H9 (cell line): ENCODE measurements at places on chromosomes 7 and 10. TPM values are rescaled to one million over a fixed set of nuclear protein-coding genes. Genes with fewer than 3 reads are reported as not detected.
A peak's percentile ranks its signal among the peaks of the same experiment; 100 is the strongest.

CFAP69 gene
- total RNA-seq, result 2.5 and 2.9 TPM in 2 replicates

DNA sequence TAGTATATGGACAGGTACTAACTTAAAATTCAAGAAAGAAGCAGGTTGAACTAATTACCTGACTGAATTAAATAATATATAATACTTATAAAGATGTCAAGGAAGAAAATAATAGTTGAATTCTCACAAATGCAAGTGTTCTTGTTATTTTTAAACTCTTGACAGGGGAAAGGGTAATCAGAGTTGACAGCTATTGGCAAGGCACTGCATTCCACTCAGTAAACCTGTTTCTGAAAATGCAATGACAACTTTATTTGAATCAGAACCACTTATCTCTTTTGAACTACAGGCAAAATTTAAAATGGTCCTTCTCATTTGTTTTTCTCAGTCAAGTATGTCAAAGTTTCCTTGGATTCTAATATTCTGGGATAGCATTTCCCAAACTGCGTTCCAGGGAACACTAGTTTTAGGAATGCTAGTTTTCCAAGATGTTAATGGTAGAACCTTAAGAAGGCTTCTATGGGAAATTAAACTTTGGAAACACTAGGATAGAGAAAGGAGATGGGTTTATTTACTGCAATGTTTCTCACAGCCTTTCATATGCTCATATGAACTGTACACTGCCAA, 103.7 kb upstream of the LRRN3 start:
- no peak for DNase-seq
- H3K27ac ChIP-seq, result no peak overlapping the region
- no peaks in the 10 kb centered on the region for H3K36me3 ChIP-seq
- H3K27me3 ChIP-seq, result no peaks in the 10 kb centered on the region
- no peak overlapping the region for H3K4me3 ChIP-seq

DNA sequence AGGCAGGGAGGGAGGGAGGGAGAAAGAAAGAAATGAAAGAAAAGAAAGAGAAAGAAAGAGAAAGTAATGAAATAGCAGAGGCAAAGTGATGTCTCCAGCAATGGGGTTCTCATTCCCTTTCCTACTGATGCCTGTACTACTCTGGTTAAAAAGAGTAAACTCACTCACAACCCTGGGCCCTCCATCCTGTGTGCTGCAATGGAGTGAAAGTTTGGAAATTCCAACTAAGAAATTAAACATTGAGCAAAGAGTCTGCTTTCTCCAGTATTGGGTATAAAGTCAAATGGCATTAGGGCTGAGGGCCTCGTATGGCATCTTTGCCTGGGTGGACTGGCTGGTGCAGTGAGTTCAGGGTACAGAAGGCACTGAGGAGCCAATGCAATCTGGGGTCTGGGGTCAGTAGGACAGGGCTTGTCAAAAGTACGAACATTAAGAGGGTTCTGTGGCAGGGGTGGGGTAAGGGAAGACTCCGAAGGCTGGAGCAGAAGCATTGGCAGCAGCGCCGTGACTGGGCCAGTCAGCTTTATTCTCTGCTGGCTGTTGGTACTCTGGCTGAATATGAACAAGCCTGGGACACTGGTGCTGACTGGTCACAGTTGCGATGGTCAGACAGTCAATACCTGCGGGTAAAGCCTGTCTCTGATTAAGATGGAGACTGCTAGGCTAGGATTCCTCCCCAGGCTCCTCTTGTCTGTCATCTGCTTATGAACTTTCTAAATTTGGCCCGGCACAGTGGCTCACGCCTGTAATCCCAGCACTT, 24.1 kb upstream of the TNS3 start:
- no peak overlapping the region for H3K27ac ChIP-seq
- no peak for DNase-seq
- no peaks in the 10 kb centered on the region; the same call in 1 of the 2 replicates for H3K4me1 ChIP-seq
- H3K4me3 ChIP-seq, result no peak overlapping the region
- H3K36me3 ChIP-seq, result no peaks in the 10 kb centered on the region

DNA sequence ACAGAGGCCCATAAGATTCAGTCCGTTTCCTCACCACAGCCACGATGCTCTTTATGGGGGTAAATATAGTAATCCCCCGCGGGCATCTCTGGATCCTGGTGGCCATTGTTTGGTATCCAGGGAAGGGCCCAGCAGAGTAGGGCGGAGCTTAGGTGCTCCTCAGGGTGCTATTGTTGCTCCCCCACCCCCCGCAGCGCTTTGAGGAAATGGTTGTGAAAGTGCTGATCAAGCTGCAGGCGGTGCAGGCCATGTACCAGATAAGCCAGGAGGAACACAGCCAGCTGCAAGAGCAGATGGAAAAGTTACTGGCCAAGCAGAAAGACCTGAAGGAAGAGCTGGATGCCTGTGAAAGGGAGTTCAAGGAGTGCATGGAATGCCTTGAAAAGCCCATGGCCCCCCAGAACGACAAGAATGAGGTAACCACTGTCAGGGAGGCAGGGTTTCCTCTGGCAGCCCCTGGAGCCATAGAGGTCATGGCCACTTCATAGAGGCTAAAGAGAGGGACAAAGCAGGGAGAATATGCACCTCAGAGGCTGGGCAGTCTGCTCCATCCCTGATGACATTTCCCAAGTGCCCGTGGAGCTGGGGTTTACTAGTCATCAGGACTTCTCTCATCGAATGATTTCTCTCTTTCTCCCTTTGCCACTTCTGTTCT, 17.6 kb upstream of the FLNC start:
- H3K36me3 ChIP-seq, result peaks cover 33% of the 10 kb centered on the region
- H3K27me3 ChIP-seq, result no peaks in the 10 kb centered on the region
- DNase-seq, result no peak
- no peak overlapping the region for H3K27ac ChIP-seq
- H3K4me1 ChIP-seq, result 0 out of 2 replicates have a peak, but pooled peaks cover 3% of the 10 kb centered on the region

CALHM1 gene
- 0.07 and 0.13 TPM in 2 replicates for total RNA-seq

DNA sequence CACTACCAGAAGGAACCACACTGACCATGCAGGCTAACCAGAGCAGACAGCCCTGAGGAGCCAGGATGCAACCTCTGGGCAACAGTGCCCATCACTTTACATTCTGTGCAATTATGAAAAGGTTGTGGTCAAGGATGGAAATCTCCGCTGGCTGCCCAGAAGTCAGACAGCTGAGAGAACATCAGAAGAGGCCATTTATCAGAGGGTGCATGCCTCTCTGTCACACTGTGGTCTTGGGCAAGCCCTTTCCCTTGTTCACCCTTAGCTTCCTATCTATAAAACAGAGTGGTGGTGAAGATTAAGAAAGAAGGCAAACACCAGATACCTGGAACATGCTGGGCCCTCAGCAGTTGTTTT, 120.7 kb upstream of the GDF10 start:
- no peak overlapping the region for H3K4me3 ChIP-seq
- H3K4me1 ChIP-seq, result no peaks in the 10 kb centered on the region; the same call in 1 of the 2 replicates
- no peak for DNase-seq
- no peaks in the 10 kb centered on the region for H3K27me3 ChIP-seq

GRCh38 chr10:107924458-107924857, 760.0 kb upstream of the SORCS1 start:
- H3K4me1 ChIP-seq, result no peaks in the 10 kb centered on the region
- no peaks in the 10 kb centered on the region for H3K27me3 ChIP-seq
- H3K27ac ChIP-seq, result no peak overlapping the region

GRCh38 chr7:16847381-16847860, 34.4 kb downstream of the AGR3 start:
- DNase-seq, result no peak
- H3K27ac ChIP-seq, result no peak overlapping the region
- no peaks in the 10 kb centered on the region for H3K4me1 ChIP-seq
- H3K27me3 ChIP-seq, result no peaks in the 10 kb centered on the region; the same call in 1 of the 2 replicates

- no peaks in the 10 kb centered on the region for H3K36me3 ChIP-seq
- H3K4me3 ChIP-seq, result peak overlapping the region; percentile 44; the same call in 1 of the 3 replicates
- DNase-seq, result peak; percentile 83
- no peaks in the 10 kb centered on the region; the same call in 1 of the 2 replicates for H3K27me3 ChIP-seq
- no peak overlapping the region for H3K27ac ChIP-seq
Measured at GRCh38 chr7:131945313-131945911, 389.0 kb upstream of the PODXL start.

DNA sequence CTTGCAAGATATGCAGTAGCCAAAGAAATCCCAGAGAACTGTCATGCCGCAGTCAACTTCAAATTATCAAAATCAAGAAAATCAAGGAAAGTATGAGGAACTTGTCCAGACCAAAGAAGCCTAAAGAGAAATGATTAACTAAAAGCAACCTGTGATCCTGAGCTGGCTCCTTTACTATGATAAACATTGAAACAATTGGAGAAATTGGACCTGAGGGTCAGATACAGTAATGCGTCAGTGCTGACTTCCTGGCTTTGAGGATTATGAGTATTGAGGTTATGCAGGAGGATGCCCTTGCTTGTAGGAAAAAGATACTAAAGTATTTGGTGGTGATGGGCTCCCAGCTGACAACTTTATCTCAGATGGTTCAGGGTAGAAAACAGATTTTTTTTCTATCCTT, 324.7 kb upstream of the AKR1E2 start:
- no peaks in the 10 kb centered on the region for H3K27me3 ChIP-seq
- H3K4me3 ChIP-seq, result no peak overlapping the region

RBP4 gene
- total RNA-seq, result not detected in 2 replicates

- H3K4me3 ChIP-seq, result peak overlapping the region; percentile 59
- H3K27ac ChIP-seq, result no peak overlapping the region
- DNase-seq, result peak; percentile 50
Measured at GRCh38 chr7:157014635-157015555, 4.4 kb upstream of the MNX1 start.

- peaks cover 3% of the 10 kb centered on the region; the same call in 1 of the 2 replicates for H3K4me1 ChIP-seq
- no peaks in the 10 kb centered on the region for H3K36me3 ChIP-seq
- H3K4me3 ChIP-seq, result no peak overlapping the region
- no peak overlapping the region for H3K27ac ChIP-seq
Measured at GRCh38 chr7:77247206-77247850, 47.7 kb upstream of the FGL2 start.

DNA sequence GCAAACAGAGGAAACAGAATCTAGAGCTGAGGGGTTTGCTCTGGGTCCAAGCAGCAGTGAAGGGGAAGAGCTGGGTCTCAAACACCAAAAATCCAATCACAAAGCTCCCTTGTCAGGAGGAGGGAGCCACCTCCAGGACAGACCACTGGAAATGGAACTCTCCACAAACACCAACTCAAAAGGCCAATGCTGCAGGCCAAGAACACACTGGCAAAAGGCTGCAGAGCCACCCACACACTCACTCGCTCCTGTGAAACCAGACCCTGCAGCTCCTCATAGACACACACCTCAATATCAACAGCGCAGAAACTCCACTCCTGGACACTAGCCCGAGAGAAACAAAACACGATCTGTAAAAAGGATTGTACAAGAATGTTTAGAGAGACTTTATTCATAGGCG, 213.5 kb downstream of the PTPRN2 start:
- H3K36me3 ChIP-seq, result peaks cover 1% of the 10 kb centered on the region; the same call in 1 of the 3 replicates
- DNase-seq, result no peak
- no peak overlapping the region for H3K27ac ChIP-seq
- no peaks in the 10 kb centered on the region for H3K4me1 ChIP-seq
- no peak overlapping the region for H3K4me3 ChIP-seq
- no peaks in the 10 kb centered on the region for H3K27me3 ChIP-seq

PURB gene
- total RNA-seq, result 20.5 and 21.3 TPM in 2 replicates

- H3K27ac ChIP-seq, result no peak overlapping the region
- H3K36me3 ChIP-seq, result no peaks in the 10 kb centered on the region
- no peak overlapping the region for H3K4me3 ChIP-seq
- DNase-seq, result no peak
- H3K4me1 ChIP-seq, result 0 out of 2 replicates have a peak, but pooled peaks cover 2% of the 10 kb centered on the region
Measured at GRCh38 chr10:12730809-12731519, 270.5 kb downstream of the CCDC3 start.

ADAM12 gene
- 0.24 and 0.35 TPM in 2 replicates for total RNA-seq

GRCh38 chr7:82109288-82109687, 334.3 kb downstream of the CACNA2D1 start:
- no peaks in the 10 kb centered on the region; the same call in 1 of the 2 replicates for H3K4me1 ChIP-seq
- no peak for DNase-seq
- no peaks in the 10 kb centered on the region for H3K27me3 ChIP-seq
- H3K36me3 ChIP-seq, result no peaks in the 10 kb centered on the region
- no peak overlapping the region for H3K4me3 ChIP-seq

DNA sequence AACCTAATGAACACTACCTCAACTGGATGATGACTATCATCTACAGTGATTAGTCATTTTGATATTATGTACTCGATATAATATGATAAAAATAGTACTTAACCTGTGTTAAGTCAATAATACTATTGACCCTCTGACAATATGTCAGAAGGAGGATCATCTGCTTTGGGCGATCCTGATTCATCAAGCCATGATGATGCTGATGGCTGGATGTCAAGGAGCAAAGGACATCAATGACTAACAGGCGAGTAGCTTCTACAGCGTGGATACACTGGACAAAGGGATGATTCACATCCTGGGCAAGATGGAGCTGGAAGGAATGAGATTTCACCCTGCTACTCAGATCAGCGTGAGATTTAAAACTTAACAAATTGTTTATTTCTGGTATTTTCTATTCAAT, 94.4 kb upstream of the SKAP2 start:
- H3K27me3 ChIP-seq, result no peaks in the 10 kb centered on the region
- peaks cover 4% of the 10 kb centered on the region; the same call in 1 of the 2 replicates for H3K4me1 ChIP-seq
- no peak overlapping the region for H3K4me3 ChIP-seq
- no peak overlapping the region for H3K27ac ChIP-seq

DNA sequence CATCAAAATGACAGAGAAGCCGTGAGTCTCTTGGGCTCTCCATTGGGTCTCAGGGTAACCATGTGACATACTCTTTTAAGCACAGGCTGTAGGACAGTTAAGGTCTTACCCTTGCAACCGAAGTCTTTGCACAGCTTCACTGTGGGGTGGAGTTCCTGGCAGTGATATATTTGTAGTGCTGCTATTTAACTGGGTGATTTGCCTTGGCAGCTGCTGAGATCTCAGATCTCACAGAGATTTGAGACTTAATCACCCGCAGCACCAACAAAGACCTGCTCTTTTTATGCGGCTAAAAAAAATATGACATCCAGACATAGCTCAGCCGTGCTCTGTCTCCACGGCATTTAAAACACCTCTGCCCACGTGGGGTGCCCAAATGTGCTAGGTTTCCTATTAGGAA, 63.4 kb upstream of the NPTX2 start:
- no peak overlapping the region for H3K4me3 ChIP-seq
- H3K4me1 ChIP-seq, result no peaks in the 10 kb centered on the region
- H3K36me3 ChIP-seq, result peaks cover 8% of the 10 kb centered on the region; the same call in 1 of the 2 replicates
- no peaks in the 10 kb centered on the region for H3K27me3 ChIP-seq
- DNase-seq, result no peak

PNLIP gene
- total RNA-seq, result not detected in 2 replicates

- peaks cover 8% of the 10 kb centered on the region for H3K36me3 ChIP-seq
- no peak overlapping the region for H3K4me3 ChIP-seq
- DNase-seq, result peak; percentile 17
- H3K27me3 ChIP-seq, result no peaks in the 10 kb centered on the region; the same call in 1 of the 2 replicates
Measured at GRCh38 chr10:93081834-93082233, 8.1 kb downstream of the CYP26A1 start.

GRCh38 chr10:88385601-88386203, 197.4 kb downstream of the RNLS start:
- H3K4me1 ChIP-seq, result no peaks in the 10 kb centered on the region
- H3K36me3 ChIP-seq, result no peaks in the 10 kb centered on the region
- H3K4me3 ChIP-seq, result no peak overlapping the region
- H3K27ac ChIP-seq, result no peak overlapping the region

CHN2 gene
- total RNA-seq, result 3.3 and 3.7 TPM in 2 replicates

- peaks cover 36% of the 10 kb centered on the region for H3K36me3 ChIP-seq
- no peak overlapping the region for H3K27ac ChIP-seq
- DNase-seq, result no peak
- peak overlapping the region; percentile 94 for H3K4me3 ChIP-seq
- peaks cover 11% of the 10 kb centered on the region; the same call in 1 of the 2 replicates for H3K4me1 ChIP-seq
Measured at GRCh38 chr7:50791363-50791937, 8.8 kb upstream of the GRB10 start.

GRCh38 chr10:69345402-69345801, 67.1 kb downstream of the HK1 start:
- peak overlapping the region; percentile 72 for H3K4me3 ChIP-seq
- H3K36me3 ChIP-seq, result peaks cover 22% of the 10 kb centered on the region
- H3K4me1 ChIP-seq, result peaks cover 15% of the 10 kb centered on the region; the same call in 1 of the 2 replicates
